Kidney capillary endothelial cell (primary cell): ENCODE measurements at places on chromosomes 4 and X.
A peak's percentile ranks its signal among the peaks of the same experiment; 100 is the strongest.

DNA sequence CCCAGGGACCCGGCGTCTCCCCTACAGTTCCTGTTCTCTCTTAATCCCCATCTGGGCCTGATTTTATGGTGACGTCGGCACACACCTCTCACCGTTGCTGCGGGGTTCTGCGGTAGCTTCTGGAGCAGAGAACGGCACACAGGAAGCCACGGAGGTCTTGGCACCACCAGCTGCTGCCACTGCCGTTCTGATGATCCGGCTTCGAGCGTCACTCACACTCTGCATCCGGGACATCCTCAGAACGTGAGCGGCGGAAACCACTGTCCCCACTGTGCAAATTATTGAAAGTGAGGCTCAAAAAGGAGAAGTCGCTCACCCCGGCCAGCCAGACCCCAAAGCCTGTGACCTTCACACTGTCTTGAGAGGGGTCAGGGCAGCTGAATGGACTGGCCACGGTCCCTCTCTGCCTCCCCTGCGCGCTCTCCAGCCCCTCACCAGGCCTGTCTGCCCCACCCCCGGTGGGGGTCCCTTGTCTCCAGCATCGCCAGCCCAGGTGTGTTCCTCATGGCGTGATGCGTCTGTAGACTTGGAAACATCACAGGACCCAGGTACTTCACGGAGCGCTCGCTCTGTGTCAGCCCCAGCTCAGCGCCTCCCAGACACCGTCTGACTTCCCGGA is 201.1 kb downstream of the AFAP1 start:
- no peak for DNase-seq

GRCh38 chr4:128454881-128455280 is 167.3 kb upstream of the PGRMC2 start:
- no peak for DNase-seq

DNA sequence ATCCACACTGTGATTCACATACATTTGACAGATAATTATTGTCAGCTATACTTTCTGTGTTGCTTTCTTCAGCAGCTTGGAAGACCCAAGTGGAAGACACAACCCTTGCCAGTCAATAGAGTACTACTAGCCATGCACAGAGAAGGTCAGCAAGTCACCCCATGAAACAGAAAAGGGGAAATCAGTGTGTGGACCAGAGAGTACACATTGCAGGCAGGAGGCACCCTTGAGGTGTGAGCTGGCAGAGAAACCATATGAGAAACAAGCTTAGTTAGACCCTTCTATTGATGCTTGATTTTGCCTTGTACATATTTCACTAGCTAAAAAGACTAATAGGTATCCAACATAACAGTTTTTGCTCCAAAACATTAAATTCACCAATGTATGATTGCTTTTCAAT is 99.5 kb downstream of the NLGN4X start:
- no peak for DNase-seq

DNA sequence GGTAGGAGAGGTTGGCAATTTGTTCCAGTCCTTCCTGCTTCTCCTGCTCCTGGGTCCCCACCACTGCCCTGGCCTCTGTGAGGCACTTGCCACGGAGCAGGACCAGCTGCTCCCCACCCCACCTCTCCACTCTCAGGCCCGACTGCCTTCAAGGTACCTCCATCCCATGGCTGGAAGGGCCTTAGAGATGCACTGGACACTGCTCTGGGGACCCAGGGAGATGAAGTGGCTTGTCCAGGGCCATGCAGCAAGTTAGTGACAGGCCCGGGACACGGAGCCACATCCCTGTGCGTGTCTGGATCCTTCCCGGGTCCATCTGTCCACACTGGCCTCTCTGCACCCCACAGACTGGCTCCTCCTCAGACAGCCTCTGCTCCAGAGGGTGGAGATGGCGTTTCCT is 105.3 kb downstream of the CPZ start:
- no peak for DNase-seq

GRCh38 chrX:132169554-132169953 is 41.7 kb upstream of the FRMD7 start:
- no peak for DNase-seq

DNA sequence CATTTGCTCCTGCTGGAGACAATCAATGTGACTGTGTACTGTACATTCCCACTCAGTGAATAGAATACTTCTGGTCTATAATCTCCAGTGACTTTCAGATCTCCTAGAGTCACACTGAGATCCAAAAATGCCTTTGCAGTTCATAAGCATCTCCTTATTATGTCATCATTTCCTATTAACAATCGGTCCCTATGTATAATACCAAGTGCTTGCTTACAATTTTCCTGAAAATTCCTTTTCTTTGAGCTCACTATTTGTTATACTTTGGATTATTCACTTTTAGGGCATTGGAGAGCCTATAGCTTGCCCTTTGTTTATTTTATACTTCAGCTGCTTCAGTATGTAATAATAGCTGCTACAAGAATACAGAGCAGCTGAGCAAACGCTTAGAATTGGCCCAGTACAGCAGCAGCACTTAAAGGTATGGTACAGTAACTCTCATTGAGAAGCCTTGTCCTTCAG is 313.0 kb downstream of the DCTD start:
- peak; percentile 93 for DNase-seq

DNA sequence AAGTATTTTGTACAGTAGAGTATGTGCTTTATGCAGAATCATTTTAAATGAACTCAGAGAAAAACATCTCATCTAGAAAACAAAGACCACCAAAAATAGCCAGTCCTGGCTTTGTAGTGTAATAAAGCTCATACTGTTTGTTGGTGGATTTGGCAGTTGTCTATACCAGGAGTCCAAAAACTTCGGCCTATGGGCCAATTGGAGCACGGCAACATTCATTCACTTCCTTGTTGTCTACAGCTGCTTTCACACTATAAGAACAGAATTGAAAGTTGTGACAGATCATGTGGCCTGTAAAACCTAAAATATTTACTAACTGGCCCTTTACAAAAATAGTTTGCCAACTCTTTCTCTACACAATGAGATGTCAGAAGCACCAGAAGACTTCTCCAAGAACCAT is 5.3 kb downstream of the FBXW7 start:
- DNase-seq: no peak

- no peak for DNase-seq
These were observed 17.6 kb downstream of the GPR174 start for GRCh38 chrX:79162076-79162475.
